NCI-H1092 (cell line): ENCODE measurements at places on chromosomes 1 and 21.
A peak's percentile ranks its signal among the peaks of the same experiment; 100 is the strongest.

- DNase-seq, result no peak
Measured at GRCh38 chr1:229664133-229664689, 38.2 kb downstream of the URB2 start.

DNA sequence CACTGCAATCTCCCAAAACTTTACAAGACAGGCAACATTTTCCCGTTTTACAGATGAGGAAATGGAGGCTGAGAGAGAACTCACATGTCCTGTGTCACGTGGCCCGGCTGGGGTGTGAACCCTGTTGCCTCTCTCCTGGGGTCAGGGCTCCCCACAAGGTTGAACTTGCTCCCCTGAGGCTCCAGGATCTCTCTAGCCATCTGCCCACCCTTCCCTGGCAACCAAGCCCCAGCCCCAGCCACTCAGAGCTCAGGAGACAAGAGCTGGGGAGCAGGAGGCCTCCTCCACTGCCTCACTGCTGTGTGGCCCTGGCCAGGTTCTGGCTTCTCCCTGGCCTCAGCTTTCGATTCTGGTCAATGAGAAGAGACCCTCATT, 11.8 kb downstream of the LAPTM5 start:
- no peak for DNase-seq

DNA sequence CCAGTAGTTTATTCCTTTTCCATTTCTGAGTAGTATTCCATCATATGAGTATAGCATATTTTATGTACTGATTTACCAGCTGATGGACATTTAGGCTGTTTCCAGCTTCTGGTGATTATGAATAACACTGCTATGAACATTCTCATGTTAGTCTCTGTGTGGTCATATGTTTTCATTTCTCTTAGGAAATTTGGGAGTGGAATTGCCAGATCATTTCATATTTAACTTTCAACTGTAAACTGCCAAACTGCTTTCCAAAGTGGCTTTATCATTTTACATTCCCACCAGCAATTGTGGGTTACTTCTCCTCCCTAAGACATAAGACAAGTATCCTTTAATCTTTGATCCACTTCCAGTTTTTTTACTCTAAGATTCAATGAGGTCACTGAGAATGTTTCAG, 85.7 kb upstream of the RALGPS2 start:
- DNase-seq, result no peak

DNA sequence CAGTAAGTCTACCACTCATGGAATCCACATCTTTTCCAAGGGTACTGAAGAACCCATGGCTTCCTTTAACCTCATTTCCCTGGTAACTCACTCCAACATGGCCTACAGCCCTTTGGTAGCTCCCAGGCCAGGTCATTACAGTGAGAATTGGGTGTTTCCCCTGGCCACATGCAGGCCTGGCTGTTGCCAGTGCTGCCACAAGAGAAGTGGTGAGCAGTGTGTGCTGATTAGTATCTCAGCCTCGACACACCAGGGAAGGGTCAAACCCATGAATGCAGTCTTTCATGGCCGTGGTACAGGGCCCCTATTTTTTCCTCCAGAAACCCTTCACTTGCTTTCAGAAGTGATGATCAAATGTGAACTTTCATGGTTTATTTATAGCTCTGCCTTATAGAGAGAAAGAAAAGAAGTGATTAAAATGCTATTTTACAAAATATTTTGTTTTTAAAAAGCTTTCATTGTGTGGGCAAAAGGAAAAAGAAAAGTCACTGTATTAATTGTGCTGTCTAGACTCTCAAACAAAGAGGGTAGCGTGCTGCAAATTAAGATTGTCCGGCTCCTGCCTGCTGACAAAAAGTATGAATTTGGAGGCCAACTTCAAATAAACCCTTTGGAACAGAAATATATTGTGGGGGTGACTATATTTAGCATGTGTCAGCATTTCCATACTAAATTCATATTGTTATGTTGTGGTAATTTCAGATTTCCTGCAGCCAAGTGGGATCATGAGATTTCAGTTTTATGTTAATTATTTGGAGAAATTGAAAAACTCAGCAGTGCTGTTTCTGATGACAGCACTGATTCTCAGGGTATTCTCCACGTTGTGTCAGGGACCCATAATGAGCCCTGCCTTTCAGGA, 62.0 kb upstream of the HOOK1 start:
- no peak for DNase-seq

GRCh38 chr1:86708920-86709319, 4.5 kb downstream of the SH3GLB1 start:
- DNase-seq, result no peak

GRCh38 chr1:50415235-50416149, 7.8 kb downstream of the DMRTA2 start:
- DNase-seq, result no peak

- DNase-seq, result no peak
Measured at GRCh38 chr1:198203434-198203833, 46.6 kb downstream of the NEK7 start.

- no peak for DNase-seq
Measured at GRCh38 chr1:176786274-176786673, 323.3 kb downstream of the PAPPA2 start.

DNA sequence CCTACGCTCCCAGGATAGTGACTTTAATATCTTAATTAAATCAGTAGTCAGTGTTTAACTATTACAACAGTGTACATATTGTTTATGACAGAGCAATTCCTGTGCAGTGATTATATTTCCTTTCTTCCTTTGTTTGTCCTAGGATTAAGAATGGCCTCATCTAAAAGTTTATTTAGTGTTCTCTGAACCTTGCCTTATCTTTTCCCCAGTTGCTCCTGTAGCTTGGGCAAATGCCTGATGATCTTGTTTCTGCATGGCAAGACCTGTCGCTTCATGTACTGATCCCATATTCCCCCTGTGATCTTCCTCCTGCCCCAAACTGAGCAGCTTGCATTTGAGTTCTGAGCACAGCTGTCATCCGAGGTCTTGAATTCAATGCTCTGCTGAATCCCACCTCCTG, 69.1 kb upstream of the STUM start:
- no peak for DNase-seq

- no peak for DNase-seq
Measured at GRCh38 chr1:101929343-101929742, 67.4 kb downstream of the OLFM3 start.

- DNase-seq, result peak; percentile 80
Measured at GRCh38 chr1:114105421-114105979, 48.2 kb downstream of the SYT6 start.

DNA sequence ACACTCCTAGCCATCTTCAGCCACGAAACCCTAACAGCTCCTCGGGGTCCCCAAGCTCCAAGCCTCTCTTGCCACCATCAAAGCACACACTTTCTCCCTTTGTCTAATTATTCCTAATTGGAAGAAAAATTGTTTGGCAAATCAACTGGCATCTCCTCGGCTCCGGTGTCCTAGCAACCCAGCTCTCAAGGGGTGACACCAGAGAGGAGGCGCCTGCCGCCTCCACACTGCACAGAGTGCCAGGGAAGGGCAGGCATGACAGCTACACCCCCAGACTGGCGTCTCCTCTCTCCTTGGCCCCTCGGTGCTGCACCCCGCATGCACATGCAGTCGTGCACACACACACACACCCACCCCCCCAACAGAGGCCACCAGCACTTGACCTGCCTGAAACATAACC, 18.2 kb upstream of the GJB5 start:
- DNase-seq, result peak; percentile 41

DNA sequence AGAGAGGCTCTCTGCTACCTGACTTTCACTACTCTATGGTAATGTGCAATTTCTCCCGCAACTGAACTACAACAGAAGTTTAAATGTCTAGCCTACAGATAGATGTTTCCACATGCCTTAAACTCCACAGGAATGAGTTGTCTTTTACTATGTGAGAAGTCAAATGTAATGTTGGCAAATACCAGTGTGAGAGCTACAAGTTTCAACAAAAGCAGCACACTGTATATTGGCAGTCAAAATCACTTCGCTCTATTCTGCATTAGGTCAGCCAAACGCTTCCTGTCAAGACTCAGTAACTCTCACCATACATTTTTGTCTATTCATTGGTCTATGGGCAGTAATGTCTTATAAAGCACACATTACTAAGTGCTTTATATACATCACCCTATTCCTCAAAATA, 41.9 kb downstream of the LUZP1 start:
- DNase-seq, result no peak

DNA sequence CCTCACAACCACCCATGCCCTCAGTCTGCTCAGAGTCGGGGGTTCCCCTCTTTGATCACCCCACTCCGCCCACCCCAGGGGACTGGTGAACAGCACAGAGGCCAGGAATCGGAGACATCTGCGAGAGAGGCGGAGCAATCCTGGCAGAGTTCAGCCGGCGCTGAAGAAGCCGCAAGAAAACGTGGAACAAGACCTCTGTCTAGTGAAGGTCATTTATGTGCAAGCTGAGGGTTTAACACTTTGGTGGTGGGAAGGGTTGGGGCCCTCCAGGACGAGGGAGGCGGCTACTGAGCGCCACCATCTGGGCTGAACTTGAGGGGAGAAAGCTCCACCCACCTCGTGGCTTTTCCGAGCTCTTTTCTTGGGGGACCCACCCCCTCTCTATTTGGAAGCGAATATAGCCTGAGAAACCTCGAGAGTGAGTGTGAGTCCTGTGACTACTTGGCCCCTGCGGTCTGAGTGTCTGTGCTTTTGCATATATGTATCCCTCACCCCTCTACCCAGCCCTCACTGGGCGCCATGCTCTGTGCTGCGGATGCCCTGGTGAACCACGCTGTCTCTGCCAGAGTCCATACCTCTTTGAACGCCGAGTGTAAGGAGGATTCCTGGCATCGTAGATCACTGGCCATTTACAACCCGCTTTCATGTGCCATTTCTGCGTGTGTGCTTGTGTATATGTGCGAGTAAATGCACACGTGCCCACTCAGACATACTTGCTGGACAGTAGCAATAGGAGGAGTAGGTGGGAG, 1.2 kb upstream of the EPHA10 start:
- DNase-seq, result peak; percentile 11

DNA sequence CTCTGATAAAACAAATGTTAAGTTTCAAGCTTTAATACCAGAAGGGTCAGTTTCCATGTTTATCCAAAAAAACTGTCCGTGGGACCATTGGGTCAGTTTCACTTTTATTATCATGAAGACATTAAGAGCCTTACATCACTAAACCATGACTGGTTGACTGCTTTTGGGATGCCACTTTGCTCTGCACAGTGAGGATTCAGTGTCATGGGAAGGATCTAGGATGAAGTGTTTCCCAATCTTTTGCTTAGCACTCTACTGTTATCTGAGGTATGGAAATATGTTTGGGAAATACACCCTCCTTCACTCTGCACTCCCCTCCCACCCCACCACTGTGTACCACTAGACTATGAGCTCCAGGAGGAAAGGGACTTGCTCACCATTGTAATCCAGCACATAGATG, 16.3 kb downstream of the RPS6KC1 start:
- DNase-seq, result no peak

DNA sequence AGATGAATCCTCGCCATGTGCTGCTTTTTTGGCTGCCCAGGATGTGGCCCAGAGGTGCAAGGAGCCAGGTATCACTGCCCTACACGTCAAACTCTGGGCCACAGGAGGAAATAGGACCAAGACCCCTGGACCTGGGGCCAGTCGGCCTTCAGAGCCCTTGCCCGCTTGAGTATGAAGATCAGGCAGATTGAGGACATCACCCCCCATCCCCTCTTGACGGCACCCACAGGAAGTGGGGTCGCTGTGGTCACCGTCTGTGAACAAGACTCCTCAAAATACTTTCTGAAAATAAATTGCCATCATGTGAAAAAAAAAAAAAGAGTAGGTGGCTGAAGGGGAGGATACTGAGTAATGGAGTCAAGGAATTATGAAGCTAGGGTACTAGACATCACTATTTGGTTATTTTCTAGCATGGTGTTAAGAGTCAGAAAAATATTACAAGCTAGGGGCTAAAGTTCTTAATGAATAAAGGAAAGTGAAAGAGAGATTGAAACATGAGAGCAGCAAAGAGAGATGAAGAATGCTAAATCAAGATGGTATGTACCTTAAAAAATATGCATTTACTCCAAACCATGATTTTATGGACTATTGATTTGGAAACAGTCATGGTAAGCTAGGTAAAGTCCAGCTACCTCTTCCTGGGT, 84.9 kb downstream of the CLEC20A start:
- DNase-seq, result no peak

- no peak for DNase-seq
Measured at GRCh38 chr1:204455063-204455830, 39.4 kb downstream of the PIK3C2B start.

- DNase-seq, result peak; percentile 64
Measured at GRCh38 chr1:168466092-168466713, 77.6 kb downstream of the XCL2 start.

GRCh38 chr1:33710967-33711366, 152.9 kb upstream of the HMGB4 start:
- no peak for DNase-seq

- peak; percentile 42 for DNase-seq
Measured at GRCh38 chr1:117067533-117068370, 7.6 kb downstream of the TTF2 start.

DNA sequence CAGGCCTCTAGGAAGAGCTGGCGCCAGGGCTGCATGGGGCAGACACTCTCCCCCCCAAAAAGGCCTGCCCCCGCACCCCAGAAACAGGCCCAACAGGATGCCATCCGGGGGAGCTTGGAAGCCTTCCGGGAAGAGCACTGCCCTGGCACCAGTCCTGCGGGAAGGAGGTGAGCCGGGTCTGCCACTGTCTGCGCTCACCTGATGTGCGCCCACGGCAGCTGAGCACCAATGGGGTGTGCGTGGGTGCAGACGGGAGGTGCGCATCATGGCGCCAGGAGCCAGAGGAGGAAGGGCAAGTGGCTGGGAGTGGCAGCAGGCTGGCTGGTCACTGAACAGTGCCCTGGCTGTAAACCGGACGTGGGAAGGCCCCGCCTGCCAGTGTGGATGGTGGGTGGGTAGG, 73.6 kb downstream of the CASZ1 start:
- DNase-seq, result no peak

GRCh38 chr1:15948091-15948591, 27.8 kb downstream of the ZBTB17 start:
- DNase-seq, result no peak

DNA sequence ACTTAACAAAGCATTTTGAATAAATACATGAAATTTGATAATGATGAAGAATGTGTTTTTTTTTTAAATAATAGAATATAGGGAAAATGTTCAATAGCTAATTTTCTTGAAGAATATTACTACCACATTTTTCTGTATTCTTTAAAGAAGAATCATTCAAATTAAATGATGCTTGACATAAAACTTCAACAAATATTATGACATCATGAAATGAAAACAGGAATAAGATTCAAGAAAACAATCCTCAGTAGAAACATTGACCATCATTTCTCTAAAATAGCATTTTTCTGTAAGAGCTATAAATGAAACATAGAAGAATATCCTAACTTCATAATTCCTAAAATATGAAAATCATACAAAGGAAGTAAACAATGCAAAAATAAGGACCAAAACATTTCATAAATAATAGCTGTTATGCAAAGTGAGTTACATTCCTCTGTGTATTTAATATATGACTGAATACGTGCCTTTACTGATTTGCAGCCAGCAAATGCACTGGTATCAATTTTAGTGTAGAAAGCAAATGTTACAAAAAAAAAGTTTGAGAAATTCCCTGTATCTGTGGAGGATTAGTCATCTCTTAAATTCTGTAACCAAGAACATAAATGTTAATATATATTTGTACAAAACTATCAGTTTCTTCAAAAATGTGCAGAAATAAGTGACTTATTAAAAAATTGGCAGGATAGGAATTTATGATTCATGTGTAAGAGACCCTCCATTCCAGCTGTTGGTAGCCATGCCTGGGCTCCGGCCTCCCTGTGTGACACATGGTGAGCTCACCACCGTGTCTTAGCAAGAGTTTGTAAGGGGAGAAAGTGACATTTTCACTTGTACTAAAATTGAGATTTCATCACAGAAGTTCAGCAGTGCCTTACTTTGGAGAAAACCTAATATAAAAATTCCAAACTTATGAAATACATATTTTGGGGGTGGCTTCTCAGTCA, 15.0 kb upstream of the PTPN14 start:
- DNase-seq, result no peak
